ENCODE measurements at places on chromosomes 4 and X.

DNA sequence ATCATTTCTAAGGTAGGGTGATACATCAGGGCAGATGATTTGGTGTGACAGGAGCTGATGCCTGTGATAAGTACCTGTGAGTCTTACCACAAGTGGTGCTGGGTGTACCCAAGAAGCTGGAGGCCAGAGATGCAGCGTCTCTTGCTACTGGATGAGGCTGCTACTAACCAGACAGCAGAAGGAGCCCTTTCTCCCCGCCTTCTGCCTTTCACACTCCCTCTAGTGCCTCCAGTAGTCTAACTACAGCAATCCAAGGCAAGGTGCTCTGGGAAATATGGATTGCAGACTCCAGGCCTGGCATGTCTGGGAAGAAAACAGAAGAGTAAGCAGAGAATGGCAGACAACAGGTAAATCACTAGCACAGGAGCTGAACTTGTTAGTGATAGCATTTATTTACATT lies 470.8 kb downstream of the NKX6-1 start:
- DNase-seq = no peak

DNA sequence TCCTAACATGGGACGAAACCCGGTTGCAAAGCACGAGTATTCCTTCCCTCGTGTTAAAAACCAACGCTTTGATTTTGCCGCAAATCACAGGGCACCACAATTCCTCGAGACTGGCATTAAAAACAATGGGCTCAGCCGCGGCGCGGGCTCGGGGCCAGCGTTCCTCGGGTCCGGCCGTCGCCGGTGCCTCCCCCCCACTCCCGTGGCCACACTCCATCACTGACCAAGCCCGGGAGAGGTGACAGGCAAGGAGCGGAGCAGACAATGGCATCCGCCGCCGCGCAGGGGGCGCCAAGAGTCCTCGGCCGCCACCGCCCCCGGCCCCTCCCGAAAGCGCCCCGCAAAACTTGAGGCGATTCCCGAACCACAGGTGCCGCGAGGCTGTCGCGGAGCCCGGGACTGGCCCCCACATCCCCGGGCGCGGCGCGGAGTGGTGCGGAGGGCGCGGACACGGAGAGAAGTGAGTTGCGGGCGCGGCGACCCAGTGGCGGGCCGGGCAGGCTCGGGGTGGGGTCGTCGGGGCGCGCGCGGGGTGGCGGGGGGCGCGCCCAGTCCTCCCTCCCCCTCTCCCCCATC lies 445 bp downstream of the AP1S2 start:
- peak; percentile 64 for DNase-seq

DNA sequence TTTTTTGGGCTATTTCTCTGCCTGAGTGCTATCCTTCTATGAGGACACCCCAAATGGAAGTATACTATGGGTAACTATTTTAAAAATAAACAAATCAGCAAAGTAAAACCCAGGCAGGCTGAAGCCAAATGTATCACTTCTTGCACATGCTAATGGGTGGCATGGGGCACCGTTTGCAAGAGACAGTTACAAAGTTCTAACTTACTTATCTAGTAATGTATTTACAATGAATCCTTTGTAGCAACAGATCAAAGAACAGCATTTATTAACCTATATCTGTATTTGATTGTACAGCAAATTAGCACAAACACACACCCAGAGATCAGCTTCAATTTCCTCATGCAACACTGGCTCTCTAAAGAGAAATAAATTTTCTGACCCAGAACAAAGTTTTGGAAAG lies 225.5 kb downstream of the ZNF674 start:
- no peak for DNase-seq

GRCh38 chr4:121326597-121326996 lies 54.2 kb downstream of the QRFPR start:
- DNase-seq = no peak

- no peak for DNase-seq
These were observed 3.5 kb downstream of the FAT1 start for GRCh38 chr4:186719925-186720694.

GRCh38 chr4:110245577-110245976 lies 47.2 kb upstream of the ELOVL6 start:
- no peak for DNase-seq

GRCh38 chrX:129956765-129957164 lies 25.7 kb upstream of the BCORL1 start:
- DNase-seq = no peak

DNA sequence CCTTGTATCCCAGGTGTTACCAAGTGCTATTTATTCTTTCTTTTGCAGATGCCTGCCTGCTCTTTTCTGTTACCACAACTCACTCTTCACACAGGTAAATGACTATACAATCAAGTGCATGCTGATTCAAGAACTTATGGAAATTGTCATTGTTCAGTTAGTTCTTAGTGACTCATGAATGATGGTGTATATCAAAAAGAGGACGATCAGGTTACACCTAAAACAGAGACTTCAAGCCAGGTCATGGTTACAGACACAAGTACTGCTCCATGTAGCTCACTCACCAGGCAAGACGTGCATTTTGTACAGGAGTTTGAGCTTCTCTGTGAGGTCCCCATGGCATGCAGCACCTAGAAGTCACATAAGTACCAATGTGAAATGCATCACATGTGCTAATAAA lies 59.3 kb upstream of the UCP1 start:
- no peak for DNase-seq

DNA sequence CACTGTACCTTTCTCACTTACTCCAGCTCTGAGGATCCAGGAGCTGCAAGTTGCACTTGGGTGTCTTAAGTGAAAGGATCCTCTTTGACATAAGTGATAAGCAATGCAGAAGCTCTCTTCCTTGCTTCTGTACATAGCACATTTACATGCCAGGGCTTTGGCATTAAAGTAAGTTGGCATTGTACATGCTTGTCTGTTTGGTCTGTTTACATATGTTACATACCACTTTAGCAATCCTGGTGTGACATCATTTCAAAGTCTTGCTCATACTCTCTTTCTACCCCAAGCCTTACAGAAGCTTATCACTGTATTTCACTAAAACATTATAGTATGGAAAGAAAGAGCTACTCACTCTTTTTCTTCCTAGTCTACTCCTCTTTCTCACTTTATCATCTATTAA lies 2548.3 kb downstream of the ARAP2 start:
- DNase-seq = no peak

- no peak for DNase-seq
These were observed 41.6 kb downstream of the ZCCHC12 start for GRCh38 chrX:118865231-118865630.

DNA sequence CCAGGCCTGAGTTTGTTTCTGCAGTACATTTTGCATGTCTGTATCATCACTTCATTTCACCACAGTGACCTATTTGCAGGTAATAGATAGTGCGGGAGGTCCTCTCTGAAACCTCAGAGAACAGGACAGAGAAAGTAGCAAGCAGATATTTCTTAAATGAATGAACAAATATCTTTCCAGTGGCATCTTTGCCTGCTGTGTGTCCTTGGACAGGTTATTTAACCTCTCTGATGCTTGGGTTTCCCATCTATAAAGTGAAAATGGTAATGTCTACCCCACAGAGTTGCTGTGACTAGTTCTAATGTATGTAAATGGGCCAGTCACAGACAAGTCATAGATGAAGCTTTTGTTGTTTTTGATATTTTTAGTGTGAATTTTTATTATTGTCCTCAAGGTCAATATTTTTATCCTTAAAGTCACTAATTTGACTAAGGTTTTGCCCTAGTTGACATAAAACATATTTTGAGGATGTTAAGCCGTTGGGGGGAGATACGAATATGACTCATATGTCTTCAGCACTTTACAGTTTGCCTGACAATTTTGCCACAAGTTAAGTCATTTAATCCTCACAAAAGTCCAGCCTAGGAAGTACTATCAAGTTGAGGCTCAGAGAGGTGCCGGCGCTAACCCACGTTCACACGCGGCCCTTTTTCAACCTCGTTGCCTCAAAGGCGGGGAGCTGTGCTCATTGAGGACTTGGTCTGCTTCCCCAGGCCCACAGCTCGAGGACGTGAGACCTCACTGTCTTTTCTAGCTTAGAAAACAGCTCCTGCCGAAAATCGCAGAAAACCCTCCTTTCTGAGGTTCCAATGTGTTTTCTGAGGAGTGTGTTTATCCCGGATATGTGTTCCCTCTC lies 126.7 kb upstream of the STX18 start:
- no peak for DNase-seq

GRCh38 chr4:61336916-61337315 lies 136.8 kb downstream of the ADGRL3 start:
- no peak for DNase-seq

- DNase-seq = no peak
These were observed 4.3 kb downstream of the FGFR3 start for GRCh38 chr4:1797298-1797860.

DNA sequence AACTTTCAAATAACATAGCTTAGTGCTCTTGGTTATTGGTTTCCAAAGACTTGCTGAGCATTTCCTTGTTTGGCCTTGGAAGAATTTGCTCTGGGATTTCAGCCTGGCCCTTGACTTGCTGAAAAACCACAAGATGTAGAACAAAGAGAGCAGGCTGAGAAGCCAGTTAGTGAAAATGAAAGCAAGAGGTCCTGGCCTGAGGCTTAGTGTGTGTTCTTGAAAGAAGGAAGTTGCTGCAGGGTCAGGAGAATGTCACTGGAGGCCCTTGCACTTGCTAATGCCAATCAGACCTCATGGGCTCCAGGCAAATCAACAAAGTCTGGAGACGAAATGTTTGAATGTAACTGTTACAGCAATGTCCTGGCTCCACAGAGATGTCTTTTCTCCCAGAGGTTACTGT lies 79.4 kb downstream of the SYNPO2 start:
- peak; percentile 41 for DNase-seq

DNA sequence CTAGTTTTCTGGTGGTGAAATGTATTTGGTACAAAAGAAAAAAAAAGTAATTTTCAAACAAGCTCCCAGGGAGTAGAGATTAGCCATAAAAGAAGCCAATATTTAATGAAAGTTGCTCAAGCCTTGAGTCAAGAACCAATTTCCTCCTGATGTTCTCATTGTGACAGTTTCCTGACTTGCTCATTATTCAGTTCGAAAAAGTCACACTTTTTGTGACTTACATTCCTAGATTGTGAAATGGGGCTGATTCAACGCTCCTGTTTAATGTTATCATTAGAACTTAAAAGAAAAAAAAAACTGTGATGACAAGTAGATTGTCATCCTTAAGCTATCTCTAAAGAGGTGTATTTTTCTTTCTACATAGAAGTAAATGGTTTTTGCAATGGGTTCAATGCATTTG lies 122.6 kb upstream of the BMPR1B start:
- no peak for DNase-seq

- DNase-seq = no peak
These were observed 28.9 kb upstream of the WDR17 start for GRCh38 chr4:176036585-176037205.

- DNase-seq = no peak
These were observed 161.0 kb upstream of the EOLA2 start for GRCh38 chrX:150099316-150099715.

DNA sequence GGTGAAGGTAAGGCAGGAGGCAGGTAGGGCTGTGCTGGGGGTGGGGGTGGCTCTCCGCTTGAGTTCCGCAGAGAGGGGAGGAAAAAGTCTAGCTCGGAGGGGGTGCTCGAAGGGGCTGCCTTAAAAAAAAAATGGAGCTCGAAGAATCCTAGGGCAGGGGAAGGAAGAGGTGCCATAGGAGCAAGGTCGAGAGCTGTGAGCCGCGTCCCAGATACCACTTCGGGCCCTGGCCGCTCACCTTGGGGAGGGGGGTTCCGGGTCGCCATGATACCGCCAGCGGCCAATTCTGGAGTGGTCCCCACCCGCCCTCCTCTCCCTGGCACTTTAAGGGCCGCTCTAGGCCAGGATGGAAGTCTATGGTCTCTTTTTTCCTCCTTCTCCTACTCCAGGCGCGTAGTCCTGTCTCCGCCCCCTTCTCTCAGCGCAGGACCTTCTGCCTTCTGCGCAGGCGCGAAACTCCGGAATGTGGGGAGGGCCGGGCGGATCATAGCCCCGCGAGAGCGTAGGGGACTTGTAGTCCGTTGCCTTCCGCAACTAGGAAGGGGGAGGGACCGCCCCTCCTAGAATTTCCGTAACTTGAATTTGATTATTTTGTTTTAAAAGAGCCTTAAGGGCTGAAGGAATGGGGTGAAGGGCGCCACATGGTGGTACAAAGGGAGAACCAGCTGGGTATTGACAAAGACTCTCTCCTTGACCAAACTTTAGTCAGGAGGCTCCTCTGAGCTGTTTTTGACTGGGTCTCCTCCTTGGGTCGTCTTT lies at the start of gene FUNDC1:
TSS of gene FUNDC1 (minus strand) at position 293 of the 759 bp plus-strand sequence. CDS start at position 266, 27 bp downstream.
- DNase-seq = peak; percentile 93

All from thyroid gland (tissue), 4 donors.